ENCODE measurements at places on chromosomes 4 and X.
A peak's percentile ranks its signal among the peaks of the same experiment; 100 is the strongest.

DNA sequence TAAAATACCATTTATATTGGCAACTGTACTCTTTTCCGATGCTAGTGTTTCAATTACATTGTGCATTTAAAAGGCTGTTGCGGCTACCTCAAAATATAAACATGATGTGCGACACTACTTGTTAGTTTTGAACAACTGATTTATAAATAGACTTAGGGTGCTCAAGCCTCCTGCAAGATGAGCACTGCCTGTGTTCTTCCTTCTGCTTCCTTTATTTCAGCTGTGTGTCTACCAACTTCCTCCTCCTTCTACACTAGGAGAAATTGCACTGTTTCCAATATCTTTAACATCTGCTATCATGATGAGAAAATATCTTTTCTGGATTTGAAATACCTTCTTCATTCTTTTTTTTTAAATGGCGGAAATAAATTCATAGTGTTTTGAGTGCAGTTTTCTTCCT lies 24.0 kb downstream of the TET2 start:
- no peak for DNase-seq

DNA sequence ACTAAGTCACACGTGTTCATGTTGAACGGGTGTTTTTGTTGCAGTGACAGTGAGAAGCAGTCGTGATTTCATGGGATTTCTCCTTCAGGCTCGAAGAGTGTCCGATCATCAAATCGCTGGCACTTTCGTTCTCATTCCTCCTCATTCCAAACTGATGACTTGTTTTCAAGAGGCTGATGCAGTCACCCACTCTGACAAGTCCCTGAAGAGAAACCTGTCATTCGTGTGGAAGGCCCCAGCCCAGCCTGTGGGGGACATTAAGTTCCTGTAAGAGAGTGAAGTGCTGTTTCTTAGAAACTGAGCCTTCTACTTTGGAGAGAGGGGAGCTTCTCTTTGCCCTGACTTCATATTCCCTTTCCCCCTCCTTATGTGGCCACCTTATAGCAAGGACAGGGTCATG lies 8.0 kb downstream of the REELD1 start:
- no peak for DNase-seq

DNA sequence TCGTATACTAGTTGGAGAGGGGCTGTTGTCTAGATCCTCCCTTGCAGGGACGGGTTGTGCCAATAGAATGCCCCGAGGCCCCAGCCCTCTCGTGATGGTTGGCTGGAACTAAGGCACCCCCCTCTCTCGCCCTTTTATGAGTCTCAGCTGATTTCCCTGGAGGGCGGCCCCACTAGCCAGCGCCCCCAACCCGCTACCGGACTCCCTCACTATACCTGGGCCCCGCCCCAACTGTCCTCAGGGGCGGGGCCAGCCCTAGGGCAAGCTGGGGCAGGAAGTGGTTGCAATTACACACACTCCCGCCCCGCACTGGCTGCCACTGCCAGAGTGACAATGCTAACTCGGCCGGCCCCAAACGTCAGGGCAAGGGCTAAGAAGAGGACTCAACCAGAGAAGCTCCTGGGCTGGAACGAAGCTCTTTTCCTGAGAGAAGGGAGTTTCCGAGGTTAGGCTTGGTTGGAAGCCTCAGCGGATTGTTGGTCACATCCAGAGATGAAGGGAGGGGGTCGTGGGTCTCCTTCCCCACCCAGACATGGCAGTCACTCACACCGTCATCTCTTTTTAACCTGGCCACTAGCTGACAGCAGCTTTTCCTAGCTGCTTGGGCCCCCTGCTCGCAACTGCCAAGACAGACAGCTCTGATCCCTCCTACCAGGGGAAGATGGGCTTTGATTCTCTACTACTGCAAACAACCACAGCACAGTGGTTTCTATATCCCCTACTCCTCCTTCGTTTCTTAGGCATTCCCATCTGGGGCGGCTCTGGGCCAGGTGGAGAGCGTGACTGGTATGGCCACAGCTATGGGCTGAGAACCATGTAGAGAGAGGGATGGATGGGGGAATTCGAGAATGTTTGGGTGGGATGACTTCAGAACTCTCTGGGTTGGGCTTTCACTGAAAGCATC lies 21.0 kb upstream of the BCORL1 start:
- DNase-seq = peak; percentile 80

DNA sequence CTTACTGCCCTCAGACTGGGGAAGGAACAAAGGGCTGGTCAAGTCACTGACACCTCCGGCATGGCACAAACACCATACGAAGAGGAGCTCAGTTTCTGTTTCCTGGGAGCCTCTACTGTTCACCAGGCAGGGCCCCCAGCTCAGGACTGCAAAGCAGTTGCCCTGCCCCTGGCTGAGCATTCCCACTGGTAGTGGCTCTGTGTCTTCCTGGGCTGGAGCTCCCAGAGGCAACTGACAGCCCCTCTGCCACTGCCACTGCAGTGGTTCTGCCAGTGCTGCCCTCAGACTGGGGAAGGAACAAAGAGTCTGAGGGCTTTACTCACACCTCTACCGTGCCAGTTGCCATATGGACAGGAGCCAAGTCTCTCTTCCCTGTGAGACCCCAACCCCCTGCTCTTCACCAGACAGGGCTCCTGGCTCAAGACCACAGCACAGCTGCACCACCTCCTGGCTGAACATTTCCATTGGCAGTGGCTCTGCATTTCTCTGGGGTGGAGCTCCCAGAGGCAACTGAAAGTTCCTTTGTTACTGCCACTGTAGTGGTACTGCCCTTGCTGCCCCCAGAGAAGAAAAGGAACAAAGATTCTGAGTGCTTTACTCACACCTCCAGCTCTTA lies 67.9 kb downstream of the SMARCA5 start:
- no peak for DNase-seq

DNA sequence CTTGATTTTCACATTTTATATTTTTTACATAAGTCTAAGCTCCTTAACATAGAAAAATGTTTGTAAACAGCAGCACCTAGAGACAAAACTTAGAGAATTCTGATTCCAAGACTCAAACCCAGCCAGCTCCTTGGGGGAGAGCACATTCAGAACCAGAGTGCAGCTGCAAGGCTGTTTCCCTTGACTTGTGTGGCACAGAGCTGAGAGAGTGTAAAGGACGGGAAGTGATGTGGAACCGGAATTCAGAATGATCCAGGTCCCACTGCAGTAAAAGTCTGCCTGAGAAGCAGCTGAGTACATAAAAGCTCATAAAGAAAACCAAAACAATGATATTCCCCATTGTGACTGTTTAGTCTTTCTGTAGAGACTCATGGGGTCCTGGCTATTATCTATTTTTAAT lies 713.8 kb downstream of the RAB28 start:
- no peak for DNase-seq

DNA sequence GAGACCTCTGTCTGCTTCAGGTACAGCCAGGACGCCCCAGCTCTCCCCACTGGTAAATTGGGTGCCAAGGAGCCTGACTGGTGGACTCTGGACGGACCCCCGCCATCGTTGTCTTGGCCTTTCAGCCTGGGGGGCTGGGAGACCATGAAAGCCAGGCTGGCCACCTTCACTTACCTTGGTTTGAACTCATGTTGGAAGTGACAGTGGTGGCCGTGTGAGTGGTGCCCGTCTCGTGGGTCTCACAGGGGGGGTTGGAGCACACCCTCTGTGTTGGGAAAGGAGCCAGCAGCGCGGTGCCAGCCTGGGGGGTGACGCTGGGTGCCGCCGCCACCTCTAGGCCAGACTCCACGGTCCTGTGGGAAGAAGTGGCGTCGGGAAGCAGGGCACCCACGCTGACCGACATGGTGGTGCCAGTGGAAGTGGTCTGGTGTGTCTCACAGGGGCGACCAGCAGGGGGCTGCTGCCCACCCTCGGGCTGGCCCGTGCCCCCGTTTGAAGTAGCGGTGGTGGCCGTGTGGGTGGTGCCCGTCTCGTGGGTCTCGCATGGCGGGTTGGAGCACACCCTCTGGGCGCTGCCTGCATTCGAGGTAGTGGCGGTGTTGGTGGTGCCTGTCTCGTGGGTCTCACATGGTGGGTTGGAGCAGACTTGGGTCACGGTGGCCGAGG lies 9.6 kb upstream of the RENBP start:
- DNase-seq = no peak

- no peak for DNase-seq
Observed at GRCh38 chrX:130626521-130626920, 224.7 kb downstream of the RBMX2 start.

DNA sequence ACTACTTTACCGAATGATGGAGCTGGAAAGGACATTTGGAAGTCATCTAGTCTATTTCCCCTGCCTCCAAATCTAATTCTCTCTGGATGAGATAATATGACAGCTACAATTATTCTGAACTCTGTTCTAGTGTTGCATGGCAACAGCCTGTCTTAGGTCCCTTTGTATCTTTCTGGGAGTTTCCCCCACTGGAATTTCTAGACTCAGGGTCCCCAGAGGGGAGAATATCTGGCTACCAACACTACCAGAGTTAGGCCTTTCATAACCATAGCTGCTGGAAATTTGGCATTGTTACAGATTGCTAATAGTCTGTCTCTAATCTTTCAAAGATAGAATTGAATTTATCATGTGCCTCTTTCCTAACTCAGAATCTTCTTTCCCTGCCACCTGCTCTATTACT lies 4.5 kb downstream of the MSN start:
- DNase-seq = no peak

DNA sequence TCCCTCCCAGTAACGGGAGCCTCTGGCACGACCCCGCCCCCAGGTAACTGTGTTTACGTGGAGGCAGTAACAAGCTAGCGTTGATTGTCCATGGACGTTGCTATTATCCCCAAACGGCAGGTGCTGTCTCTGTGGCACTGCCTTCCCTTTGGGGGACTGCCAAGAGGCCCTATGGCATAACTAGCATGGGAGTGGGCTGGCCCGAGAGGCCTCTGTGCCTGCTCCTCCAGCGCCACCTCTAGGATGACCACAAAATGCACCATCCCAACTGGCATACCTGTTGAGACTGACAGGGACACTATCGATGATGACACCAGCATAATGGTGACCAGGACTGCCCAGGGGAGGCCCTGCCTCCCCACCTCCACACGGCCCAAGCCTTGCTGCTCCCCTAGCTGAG lies 1.5 kb downstream of the SRPK3 start:
- DNase-seq = no peak

DNA sequence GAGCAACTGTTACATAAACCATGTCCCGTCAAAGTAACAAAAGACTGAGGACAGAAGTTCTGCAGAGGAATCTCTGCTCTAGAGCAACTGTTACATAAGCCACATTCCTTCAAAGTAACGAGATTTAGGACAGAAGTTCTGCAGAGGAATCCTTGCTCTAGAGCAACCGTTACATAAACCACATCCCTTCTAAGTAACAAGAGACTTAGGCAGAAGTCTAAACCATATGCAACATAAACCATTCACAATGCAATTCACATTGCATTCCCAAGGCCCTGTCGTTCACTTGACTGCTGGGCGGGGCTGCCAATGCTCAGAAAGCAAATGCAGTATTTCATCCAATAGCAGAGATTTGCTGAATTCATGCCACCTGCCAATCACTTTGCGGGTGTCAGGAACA lies 124.4 kb upstream of the PUDP start:
- DNase-seq = no peak

- DNase-seq = no peak
Observed at GRCh38 chr4:70991596-70991995, 1.9 kb upstream of the DCK start.

DNA sequence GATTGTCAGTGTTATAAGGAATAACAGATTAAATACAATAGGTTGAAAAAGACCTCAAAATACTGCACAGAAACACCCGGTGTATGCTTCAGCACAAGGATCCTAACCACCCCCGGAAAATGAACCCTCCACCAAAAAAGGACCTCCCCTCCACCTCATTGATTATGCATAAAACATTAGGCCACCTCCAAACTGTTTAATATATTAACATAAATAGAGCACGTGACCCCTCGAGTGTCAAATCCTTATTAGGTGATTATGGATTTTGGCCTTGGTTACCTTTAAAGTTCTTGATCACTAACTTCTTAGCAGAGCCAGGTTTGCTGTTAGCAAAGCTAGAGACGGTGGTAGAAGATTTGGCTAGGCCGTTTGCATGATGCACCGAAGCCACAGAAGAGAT lies 958 bp downstream of the CUL4B start:
- no peak for DNase-seq

DNA sequence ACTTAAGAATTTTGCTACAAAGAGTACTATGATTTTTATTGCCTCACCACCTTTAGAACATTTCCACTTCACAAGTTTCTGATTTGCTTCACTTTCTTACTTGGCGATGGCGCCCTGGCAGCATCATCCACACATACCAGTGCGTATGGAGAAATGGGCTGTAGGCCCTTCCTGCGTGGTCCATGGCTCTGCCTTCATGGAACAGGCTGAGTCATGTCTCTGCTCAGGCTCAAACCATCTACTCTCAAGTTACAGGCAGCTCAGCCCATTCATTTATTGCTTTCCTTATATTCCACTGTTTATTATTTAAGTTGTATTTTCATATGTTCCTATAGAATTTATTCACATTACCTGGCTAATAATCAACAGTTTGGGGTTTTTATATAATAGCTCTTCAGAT lies 21.1 kb downstream of the CASP3 start:
- DNase-seq = no peak

- DNase-seq = no peak
Observed at GRCh38 chr4:177485528-177485927, 43.3 kb upstream of the AGA start.

- DNase-seq = no peak
Observed at GRCh38 chr4:102574317-102574716, 73.2 kb downstream of the NFKB1 start.

DNA sequence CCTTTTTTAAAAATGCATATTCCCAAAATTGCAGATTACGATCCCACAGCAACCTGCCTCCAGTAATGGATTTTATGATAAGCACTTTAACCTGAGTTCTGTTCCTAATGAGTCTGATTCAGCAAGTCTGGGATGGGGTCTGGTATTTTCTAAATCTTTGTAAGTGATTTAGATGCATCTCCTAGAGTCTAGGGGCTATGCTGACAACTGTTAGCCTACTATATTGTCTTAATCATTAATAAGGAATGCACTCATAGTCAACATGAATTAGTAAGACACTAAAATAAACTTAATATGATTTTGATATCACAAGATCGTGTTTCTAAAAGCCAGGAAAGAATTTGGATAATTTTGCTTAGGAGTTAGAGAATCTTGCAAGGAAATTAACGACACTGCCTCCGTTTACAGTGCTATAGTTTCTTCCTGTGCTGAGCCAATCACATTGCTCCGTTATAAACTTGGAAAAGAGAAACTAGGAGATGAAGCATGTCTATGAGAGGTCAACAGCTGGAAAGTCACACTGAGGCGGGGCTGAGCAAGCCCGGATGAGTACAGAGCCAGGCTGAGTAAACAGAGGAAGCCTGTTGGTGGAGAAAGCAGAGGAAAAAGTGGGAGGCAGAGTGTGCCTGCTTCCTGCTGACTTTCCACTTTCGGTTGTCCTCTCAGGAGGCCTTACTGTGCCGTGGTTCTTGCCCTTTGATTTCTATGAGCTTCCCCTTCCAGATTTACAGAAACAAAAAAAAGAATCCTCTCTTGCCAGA lies 5.4 kb downstream of the SCARB2 start:
- DNase-seq = peak; percentile 87

DNA sequence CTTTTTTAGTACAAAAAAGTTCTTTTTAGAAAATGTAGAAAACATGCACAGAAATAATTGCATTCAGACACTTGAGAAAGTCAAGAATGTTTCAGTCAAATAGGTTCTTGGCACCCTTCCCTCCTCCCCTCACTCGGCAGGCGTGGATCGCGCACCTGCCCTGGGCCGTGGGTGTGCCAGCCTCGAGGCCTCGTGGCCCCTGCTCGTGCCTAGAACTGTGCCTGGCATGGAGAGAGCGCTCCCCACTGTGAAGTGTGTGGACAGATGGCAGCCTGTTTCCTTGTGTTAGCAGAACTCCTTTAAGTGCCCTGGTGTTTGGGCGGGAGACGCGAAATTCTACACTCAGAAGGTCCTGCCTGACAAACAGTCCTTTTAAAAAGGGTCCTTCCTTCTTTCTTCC lies 14.7 kb downstream of the RGS12 start:
- no peak for DNase-seq
